Activated CD8-positive, alpha-beta memory T cell treated with anti-CD3 and anti-CD28 coated beads for 24 hours (primary cell): ENCODE measurements at places on chromosomes 12 and 14.

- no peak for DNase-seq
These were observed 93.0 kb downstream of the NTF3 start for GRCh38 chr12:5524769-5525436.

DNA sequence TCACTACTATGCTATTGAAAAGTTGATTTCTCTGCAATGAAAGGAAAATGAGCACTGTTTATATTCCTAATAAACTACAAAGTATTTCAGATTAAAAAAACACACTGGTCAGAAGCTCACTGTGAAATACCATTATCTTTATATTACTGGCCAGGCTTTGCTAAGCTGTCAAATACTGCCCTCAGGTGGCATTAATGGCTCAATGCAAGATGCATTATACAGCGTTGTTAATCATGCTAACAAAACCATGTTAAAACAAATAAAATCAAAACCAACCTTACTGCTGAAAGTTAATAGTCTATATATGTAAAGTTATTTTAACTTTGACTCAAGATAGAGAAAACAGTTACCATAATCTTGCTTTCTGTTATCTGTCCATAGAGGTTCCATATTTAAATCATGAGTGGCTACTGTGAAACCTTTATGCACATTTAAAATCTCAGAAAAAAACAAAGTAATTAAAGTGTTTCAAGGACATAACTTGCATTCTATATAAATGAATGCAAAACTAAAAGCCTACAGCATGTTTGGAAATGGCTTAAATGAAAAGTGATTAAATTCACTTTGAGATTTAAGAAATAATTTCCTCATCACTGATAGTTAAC, 121.7 kb downstream of the RALGAPA1 start:
- no peak for DNase-seq

GRCh38 chr14:95500772-95501401, 15.6 kb downstream of the SYNE3 start:
- DNase-seq: no peak

- peak; percentile 90 for DNase-seq
These were observed 12.0 kb upstream of the BLTP3B start for GRCh38 chr12:100154474-100155247.

DNA sequence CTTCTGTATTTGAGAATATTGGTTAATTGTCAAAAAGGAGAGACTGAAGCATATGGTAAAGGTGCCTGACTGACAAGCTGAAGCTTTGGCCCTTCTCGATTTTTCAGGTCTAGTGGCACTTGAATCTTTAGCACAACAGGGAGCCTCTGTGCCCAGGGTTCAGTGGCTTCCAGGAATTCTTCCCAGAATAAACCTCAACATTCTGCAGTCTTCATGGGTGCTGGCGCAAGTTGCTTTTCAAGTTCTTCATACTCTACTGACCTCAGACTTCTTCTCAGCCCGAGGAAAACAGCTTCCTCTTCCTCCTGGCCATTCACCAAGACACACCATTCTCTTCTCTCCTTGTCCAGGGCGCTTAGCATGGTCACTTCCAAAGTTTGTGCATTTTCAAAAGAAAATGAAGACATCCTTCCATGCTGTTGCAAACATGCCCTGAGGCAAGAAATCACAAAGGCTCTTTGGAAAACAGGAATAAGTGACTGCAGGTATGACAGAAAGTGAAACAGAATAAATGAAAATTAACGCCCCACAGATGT, 89.9 kb downstream of the MGST1 start:
- DNase-seq: no peak
